ENCODE measurements at places on chromosomes 7 and 10.

DNA sequence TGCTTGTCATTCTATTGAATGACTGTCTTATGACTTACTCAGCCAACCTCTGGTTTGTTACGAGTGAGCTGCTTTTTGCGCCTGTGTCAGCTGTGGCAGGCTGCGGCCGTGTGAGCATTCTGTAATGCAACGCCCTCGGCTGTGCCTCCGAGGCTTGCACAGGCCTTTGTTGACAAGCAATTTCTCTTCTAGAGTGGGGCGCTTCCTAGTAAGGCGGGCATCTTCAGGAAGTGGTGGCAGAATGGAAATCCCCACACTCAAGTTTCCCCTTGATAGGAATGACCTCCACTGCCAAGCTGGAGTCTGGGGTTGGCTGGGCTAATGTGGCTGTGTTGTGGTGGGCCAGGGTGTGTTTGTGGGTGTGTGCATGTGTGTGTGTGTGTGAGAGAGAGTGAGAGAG lies 20.2 kb upstream of the TMEM178B start:
- DNase-seq, result no peak

GRCh38 chr7:42274053-42274452 lies 37.0 kb upstream of the GLI3 start:
- DNase-seq, result no peak

- no peak for DNase-seq
Measured at GRCh38 chr10:103843045-103843444, 12.3 kb downstream of the SH3PXD2A start.

- no peak for DNase-seq
Measured at GRCh38 chr10:36526033-36526432, 599.4 kb upstream of the ANKRD30A start.

GRCh38 chr7:139913021-139913844 lies 84.2 kb downstream of the TBXAS1 start:
- no peak for DNase-seq

DNA sequence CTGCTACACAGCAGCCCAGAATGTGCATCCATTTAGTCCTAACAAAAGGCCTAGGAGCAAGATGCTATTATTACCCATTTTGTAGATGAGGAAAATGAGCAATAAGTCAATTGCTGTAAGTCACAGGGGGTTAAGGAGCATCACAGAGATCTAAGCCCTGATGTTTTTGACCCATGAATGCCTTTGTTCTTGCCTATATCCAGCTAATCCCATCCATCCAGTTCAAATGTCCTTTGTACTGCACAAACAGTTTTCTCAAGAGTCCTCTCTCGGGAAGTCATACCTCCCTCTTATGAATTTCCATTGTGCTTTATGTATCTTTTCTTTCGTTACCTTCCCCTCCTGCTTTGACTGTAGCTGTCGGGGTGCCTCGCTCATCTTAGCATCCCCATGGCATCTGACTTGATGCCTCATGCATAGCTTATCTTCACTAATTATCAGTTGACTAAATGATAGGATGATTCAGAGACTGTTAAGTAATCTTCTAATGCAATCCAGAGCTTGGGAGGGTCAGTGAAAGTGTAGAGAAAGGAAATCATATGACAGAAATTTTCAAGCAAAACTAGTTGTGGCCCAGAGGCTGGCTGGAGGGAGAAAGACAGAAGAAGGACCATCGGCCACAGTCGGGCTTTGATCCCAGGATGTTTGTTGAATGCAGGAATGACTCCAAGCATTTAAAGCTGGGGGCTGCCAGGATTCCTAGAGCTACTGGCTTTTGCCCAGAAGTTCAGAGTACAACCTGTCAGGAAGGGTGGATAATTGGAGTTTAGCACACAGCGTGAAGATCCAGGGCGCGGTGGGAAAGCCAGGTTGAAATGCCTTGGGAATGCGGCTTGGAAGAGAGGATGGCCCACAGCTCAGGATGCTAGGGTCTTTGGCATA lies 23.5 kb downstream of the BLVRA start:
- DNase-seq, result no peak

- no peak for DNase-seq
Measured at GRCh38 chr7:56007167-56007652, 42.8 kb downstream of the NIPSNAP2 start.

GRCh38 chr7:69661342-69661741 lies 63.1 kb downstream of the AUTS2 start:
- DNase-seq, result no peak

DNA sequence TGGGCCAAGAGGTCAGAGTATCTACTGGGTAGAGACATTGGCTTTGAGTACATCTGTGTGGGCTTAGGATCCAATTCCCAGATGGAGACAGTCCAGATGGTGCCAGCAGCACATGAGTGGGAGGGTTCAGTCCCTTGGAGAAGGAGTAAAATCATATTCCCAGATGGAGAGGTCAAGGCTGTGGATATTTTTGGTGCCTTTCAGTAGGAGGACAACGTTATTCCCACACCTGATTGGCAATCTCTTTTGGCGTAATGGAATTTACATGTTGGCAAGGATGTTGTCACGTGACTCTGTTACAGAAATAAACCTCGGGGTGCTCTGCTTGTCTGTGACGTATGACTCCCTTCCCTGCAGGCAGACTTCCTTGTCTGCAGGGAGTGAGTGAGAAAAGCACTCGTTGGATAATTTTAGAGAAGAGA lies 27.6 kb downstream of the NPS start:
- DNase-seq, result no peak

DNA sequence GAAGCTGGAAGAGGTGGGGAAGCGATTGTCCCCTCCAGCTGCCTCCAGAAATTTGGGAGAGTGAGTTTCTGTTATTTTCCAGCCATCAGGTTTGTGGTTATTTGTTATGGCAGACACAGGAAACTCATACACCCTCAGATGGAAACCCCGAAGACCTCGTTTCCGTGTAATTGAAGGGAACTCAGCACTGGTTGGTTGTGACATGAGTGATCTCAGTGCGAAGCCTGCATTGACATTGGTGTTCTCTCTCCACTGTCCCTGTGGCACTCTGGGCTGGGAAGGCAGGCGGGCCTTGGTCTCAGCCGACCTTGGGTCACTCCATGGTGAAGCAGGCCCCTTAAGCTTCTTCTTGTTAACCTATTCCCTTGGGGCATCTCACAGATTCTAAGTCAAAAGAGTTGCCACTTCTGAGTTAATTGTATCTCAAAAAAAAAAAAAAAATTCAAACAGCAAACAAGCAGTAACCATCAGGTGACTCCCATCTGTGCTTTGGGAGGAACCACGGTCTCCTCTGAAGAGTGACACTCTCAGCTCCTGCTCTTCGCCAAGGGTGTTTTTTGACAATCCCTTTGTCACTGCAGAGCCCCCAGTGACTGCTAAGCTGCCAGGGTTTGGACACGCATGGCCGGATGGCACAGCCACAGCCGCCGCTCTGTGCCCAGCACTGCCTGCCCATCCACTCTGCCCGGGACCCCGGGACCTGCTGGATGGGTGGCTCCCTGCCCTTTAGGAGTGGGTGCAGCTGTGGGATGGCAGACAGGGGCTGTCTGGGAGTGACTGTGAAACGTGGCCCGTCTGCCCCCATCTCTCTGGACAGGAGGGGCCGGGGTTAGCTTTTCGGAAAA lies 233.6 kb downstream of the PRPF18 start:
- DNase-seq, result no peak

DNA sequence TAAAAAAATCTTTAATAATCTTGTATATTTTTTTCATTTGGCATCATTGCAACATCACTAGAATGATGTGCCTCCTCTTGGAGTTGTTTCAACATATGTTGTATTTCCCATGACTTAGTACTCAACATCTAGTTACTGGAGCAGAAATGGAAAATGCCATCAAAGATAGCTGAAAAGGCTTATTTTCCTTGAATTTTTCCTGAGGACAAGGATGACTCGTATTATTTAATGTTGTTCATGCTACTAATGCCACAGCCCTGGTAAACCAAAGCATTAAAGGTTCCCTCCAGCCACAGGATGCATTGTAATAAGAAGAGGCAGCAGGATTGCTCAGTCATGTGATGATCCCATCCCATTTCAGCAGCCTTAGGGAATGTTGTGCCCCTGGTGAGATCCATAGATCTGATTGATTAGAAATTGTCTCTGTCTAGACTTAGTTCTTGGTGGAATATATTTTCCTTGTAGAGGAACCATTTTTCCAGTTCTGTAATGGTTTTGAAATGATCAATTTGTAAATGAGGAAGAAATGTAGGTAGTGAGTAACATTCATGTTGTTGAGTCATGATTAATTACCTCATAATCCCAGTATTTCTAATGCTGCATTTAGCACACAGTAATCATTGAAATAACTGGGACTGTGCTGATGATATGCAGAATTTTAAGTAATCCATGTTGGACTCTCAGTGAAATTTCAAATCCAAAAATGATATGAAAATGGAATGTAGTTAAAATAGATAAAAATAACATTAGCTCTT lies 91.3 kb upstream of the SMIM30 start:
- no peak for DNase-seq

DNA sequence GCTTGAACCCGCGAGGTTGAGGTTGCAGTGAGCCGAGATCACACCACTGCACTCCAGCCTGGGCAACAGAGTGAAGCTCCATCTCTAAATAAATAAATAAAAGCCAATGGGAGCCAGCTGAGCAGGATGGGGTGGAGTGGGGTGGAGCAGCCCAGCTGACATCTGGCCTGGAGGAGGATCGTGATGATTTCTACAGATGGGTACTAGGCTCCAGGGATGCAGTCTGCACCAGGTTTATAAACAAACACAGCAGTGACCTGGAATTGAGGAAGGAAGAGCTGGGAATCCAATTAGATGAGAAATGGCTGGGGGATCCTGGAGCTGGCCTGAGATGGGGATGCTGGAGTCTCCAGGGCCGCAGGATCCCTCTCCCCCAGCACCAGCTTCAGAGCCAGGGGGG lies 7.3 kb upstream of the GRIFIN start:
- no peak for DNase-seq

GRCh38 chr7:69630292-69630691 lies 32.0 kb downstream of the AUTS2 start:
- no peak for DNase-seq

- no peak for DNase-seq
Measured at GRCh38 chr10:43109671-43110249, 28.5 kb upstream of the CSGALNACT2 start.

DNA sequence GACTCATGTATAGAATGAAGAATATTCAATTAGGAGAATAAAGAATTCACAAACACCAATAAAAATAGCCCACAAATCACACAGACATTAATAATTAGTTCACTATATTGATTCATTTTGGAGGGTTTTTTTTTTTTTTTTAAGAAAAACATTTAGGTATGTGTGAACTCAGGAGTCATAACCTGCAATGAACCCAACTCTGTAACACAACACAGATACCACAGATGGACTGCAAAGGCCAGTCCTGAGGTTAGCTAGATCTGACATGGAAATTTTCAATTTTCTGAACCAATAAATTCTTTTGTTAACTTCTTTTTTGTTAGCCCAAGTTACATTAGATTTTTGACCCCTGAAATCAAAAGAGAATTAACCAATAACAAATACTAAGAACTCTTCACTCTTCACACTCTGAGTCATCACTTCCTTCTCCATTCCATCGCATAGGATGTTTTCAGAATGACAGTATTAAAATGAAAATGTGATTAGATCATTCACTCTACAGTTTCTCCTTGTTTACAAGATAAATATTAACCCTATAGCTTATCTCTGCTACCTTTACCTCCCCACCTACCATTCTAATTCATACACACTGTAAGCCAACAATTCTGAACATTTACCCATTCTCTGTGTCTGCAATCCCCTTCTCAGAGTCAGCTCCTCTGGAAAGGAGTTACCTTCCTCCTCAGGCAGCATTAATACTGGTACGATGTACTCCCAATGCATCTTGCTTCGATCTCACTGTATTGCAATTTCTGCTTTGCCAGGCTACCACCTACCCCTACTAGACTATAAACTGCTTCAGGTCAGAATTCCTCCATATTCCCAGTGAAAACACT lies 141.5 kb downstream of the LRRN3 start:
- no peak for DNase-seq

DNA sequence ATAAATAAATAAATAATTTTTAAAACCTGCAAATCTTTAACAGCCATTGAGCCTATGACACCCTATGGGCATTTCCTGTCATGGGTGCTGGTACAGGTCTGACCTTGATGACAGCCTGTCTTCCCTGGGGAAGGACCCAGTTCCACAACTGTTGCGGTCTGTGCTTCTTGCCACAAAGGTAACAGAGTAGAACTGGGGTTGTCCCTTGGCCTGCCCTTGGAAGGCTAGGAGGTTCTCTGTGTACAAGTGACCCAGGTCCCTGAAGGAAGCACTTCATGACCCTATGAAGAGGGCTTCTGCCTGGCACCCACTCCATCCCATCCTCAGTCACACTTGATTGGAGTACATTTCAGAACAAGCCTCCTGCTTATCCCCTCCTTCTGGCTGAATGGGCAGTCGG lies 66.9 kb downstream of the OGDH start:
- no peak for DNase-seq

GRCh38 chr7:150411606-150412005 lies 32.5 kb downstream of the ZNF775 start:
- DNase-seq, result no peak

DNA sequence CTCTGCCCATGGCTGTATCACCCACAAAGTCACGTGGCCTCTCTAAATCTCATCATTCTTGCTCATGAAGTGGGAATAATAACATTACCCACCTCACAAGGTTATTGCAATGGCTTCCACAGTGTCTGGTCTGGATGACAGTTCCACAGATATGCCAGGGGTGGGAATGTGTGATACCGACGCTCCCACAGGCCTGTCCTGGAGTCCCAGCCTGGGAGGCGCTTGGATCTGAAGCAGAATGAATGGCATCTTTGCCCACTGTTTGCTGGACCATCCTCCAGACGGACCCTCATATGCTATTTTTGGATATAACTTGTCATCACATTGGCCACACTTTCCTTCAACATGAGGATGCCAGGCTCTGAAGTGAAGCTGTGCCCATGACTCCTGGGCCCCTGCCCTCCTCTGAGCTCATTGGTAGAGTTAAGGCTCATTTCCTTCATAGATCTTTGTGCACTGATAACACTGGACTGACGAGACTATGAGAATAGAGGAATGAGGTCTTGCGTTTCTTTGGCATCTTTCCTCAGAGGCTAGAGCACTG lies 279.8 kb upstream of the ZNF32 start:
- DNase-seq, result no peak

- no peak for DNase-seq
Measured at GRCh38 chr10:95500649-95501048, 60.5 kb downstream of the SORBS1 start.

DNA sequence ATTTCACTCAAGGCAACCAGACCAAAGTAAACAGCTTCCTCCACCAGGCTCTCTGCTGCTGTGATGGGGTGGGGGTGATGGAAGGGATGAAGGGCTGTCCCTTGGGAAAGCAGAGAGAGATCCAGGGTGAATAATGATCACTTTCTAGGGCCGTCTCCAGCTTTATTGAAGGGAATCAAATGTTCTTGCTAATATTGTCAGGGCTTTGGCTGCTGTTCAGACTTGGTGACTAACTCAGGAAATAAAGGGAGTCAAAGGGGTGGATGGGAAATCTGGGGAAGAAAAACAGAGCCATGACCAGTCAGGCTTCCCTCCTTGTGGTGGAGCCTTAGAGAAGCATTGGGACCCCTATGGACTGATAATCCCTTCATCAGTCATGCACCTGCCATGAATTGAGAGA lies 196.2 kb upstream of the AGK start:
- DNase-seq, result peak; percentile 49
